ENCODE measurements at places on chromosomes 3 and 15.

DNA sequence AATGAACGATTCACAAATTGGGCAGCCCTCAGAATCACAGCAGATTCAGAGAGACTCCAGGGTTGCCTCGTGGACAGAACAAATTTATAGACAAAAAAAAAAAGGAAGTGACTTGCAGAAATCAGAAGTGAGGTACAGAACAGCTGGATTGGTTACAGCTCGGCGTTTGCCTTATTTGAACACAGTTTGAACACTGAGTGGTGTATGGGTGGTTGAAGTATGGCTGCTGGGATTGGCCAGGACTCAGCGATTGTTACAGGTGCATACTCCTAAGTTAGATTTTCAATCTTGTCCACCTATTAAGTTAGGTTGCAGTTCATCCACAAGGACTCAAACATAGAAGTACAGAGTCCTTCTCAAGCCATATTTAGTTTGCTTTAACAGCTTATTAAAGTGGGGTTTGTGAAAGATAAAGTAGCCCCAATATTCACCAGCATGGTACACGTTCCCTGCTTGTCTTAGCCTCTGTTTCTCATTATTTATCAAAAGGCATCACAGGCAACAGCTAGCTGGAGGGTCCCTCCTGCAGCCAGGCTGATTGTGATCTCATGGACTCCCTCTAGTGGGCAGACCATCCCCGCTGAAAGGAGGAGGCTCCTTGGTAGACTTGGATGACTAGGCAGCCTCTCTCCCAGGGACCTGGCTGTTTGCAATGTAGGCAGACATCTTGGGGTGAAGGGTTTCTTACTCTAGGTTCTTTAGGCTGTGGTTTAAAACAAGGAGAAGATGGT is 17.6 kb upstream of the ALDH1L1 start:
- peak; percentile 49 for DNase-seq

DNA sequence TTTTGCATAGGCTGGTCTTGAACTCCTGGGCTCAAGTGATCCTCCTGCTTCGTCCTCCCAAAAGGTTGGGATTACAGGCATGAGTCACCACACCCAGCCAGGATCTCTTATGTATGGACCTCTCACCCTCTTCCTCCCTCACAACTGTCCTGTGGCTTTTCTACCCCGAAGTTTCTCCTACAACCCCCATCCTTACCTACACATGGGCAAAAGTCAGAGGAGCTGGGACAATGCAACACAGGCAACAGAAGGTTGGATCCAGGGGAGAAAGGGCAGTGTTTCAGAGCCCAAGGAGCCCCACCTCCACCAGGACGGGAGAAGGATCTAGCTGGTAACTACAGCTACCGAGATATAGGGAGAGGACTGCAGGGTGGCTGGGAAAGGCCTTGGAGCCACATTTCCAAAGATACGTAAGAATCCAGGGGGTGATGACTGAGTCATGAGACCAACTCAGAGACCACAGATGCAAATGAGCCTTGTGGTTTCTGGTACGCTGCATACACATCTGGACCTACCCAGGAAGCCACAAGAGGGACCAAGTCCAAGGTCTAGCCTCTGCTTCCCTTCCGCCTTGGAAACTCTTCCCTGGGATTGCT is 13.6 kb downstream of the IGDCC4 start:
- no peak for DNase-seq

GRCh38 chr3:129266651-129267050 is 12.0 kb upstream of the HMCES start:
- no peak for DNase-seq

- DNase-seq: no peak
Observed at GRCh38 chr15:75200765-75201615, 692 bp upstream of the C15orf39 start.

DNA sequence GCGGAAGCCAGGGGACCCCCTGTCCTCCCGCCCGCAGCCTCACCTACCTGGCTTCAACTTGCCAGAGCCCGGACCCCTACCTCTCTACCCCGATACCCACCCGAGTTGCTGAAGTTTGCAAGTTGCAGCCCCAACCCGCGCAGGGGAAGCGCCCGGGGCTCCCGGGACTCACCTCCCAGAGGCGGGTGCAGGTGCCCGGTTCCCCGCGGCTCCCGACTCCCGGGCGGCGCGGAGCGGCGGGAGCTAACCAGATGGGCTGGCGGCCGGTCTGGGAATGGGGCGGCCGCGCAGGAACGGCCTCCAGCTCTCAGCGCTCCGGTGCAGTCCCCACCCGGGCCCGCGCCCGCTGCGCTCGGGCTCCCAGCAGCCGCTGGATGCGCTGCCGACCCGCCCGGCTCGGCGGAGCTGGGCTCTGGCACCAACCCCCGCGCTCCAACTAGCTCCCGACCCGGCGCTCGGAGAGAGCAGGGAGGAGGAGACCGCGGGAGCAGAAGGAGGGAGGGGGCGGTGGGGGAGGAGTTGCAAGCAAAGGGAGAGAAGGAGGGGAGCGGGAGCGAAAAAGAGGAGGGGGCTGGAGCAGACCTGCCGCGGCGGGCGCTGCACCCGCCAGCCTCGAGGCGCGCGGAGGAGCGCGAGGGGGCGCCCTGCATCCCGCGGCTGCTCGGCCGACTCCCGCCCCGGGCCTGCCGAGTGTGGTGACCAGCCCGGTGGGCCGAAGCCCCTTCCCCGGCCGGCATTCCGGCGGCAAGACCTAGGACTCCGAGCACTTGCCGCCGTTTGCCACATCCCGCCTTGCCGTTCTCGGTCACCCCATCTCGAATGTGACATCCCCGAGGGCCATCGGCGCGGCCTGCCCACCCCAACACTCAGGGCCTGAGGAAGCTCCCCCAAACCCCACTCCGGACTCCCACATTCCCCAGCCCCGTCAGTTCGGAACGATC is at the start of gene SEMA5B:
TSS of gene SEMA5B (minus strand) at position 472 of the 941 bp plus-strand sequence. CDS start 66,500 bp downstream, outside the sequence.
- peak; percentile 35 for DNase-seq

GRCh38 chr3:85780806-85781205 is 822.0 kb downstream of the CADM2 start:
- no peak for DNase-seq

DNA sequence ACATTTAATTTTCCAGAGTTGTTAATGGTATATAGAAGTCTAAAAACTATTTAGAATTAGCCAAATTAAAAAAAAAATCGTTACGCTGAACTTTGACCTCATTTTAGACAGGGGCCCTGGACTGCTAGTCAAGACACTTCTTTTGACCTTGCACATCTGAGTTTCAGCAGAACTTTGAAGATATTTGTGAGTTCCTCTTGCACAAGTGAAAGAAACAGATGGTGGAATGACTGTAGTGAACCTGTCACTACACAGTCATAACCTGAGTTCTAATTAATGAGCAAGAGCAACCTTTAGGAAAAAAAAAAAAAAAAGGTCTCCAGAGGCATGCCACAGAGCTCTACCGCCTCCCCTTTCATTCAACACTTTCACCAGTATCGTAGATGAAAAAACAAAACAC is 5.3 kb downstream of the MYO5C start:
- no peak for DNase-seq

GRCh38 chr3:10374311-10374710 is 53.4 kb upstream of the SEC13 start:
- DNase-seq: peak; percentile 38

GRCh38 chr15:41983221-41983620 is 10.9 kb upstream of the EHD4 start:
- DNase-seq: no peak

DNA sequence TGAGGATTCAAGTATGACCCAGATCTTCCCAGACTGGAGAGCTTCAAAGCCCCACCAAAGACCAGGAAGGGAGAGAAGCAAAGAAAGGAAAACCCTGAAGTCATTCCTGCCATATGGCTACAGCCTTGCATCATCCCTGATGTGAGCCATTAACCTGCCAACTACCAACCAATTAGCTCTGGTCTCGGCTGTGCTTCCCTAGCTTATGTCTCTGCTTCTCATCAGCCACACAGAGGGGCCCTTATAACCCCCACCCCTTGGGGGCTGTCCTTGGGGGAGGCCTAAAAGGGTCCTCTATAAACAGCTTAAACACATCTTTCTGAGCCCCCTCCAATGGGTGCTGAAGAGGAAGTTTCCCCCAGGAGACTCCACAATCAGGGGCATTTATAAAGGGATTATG is 52.8 kb downstream of the NOX5 start:
- DNase-seq: no peak

DNA sequence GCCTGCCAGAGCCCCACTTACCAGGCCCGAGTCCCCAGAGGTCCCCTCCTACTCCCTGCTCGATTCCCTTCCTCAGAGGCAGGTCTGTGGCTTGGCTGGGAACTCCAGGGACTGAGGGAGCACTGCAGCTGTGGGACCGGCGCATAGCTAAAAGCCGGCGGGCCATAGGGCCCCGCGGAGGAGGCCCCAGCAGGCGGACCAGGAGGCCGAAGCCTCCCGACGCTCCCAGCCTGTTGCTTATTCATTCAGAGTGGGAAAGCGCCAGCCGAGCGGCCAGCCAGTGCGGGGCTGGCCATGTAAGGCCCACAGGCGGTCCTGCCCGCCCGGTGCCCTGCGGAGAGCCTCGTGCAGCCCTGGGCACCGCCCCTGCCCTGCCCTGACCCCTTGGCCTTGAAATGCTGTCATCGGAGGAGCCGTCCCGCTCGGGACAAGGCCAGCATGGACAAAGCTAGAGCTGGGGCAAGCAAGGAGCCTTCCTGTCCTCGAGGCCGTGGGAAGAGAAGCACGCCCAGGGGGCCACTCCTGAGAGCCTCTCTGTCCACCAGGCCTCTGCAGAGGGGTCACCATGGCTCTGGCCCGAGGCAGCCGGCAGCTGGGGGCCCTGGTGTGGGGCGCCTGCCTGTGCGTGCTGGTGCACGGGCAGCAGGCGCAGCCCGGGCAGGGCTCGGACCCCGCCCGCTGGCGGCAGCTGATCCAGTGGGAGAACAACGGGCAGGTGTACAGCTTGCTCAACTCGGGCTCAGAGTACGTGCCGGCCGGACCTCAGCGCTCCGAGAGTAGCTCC is at the start of gene LOXL1:
TSS of gene LOXL1 (plus strand) at position 244 of the 784 bp plus-strand sequence. CDS start at position 566, 322 bp downstream.
- DNase-seq: peak; percentile 46

DNA sequence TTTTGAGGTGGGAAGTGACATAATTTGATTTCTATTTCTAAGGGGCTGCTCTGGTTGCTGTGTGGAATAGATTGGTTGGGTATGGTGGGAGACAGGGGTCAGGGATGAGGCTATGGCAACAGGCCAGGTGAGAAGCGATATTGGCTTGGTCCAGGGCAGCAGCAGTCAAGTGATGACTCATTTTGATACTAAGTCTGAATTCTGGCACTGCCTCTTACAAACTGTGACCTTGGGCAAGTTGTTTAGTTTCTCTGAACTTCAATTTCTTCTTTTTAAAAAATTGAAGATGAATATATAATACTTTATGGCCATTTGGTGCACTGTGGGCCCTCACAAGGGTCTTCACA is 40.4 kb upstream of the CLSTN2 start:
- no peak for DNase-seq

GRCh38 chr3:191262650-191263049 is 63.6 kb downstream of the OSTN start:
- DNase-seq: no peak

DNA sequence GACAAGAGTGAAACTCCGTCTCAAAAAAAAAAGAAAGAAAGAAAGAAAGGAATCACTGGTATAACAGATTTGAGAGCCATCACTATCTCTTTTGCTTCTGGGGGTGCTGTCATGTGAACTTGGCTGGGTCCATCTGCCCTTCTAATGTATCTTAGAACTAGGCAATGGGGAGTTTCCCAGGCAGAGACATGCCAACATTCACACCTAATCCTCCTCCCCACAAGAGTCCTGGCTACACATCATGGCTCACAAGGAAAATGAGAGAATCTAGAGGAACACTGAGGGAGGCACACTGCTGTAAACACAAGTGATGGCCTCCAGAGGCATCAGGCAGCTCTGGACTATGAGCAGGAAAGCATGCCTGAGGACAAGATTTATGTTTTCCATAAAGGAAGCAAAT is 67.8 kb upstream of the PPP2R3A start:
- DNase-seq: no peak

GRCh38 chr3:42191443-42191747 is 74.6 kb downstream of the CCK start:
- no peak for DNase-seq

GRCh38 chr3:170128977-170129431 is 52.5 kb downstream of the PHC3 start:
- DNase-seq: no peak

- DNase-seq: no peak
Observed at GRCh38 chr3:108485146-108485545, 25.2 kb downstream of the MYH15 start.

DNA sequence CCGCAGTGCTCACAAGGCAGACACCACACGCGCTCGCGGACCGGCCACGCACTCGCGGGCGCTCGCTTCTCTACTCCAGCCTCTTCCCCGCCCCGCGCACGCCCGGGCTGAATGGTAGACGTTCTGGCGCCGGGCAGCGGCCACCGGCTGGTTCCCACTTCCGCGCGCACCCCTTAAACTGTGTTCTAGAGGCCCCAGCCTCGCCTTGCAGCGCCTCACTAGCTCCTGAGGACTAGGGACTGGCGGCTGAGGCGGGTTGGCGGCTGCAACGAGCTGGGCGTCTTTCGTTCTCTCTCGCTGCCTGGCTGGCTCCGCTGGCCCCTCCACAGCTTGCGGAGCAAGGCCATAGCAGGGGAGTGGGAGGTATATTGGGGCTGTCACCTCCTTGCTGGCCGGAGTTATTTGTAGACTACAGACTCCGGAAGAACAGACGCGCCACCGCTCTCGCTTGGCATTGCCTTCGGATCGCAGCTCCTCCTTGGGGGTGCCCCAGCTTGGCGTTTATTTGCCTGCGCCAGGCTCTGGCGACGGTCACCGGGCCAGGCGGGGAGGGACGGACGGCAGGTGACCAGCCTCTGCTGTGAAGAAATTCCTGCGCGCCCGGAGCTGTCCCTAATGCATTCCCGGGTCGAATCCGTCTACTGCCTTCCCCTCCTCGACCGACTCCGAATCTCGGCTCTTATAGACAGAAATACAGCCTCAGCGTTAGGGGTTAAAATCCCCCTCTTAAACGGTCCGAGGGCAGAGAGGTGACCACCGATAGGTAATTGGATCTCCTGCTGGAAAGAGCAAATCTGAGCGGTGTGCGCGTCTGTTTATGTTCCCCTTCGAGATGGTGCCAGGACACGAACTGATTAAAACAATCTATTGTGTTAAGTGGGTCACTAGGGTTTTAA is 1.3 kb downstream of the GREM1 start:
- DNase-seq: no peak

DNA sequence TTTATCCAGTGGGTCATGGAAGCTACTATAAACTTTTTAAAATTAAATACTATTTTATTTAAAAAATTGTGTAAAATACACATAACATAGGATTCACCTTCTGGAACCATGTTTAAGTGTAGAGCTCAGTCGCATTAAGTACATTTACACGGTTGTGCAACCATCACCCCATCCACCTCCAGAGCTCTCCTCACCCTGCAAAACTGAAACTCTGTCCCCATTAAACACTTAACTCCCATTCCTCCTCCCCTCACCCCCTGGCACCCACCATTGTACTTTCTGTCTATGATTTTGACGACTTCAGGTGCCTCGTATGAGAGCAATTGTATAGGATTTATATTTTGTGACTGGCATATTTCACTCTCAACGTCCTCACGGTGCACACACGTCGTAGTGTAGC is 70.7 kb downstream of the APBA2 start:
- DNase-seq: no peak

All from midbrain (tissue), 1 donor.